ENCODE measurements at places on chromosomes 3 and 15. TPM values are rescaled to one million over a fixed set of nuclear protein-coding genes. Genes with fewer than 3 reads are reported as not detected.

Gene C3orf52
- total RNA-seq, result 3.4 TPM

- no peak for DNase-seq
Observed at GRCh38 chr15:33655488-33655887, 312.8 kb upstream of the CHRM5 start.

- DNase-seq, result no peak
Observed at GRCh38 chr15:73915082-73915481, 11.2 kb upstream of the LOXL1 start.

Gene SNX22
- 0.42 TPM for total RNA-seq

Gene GOLGA6L7
- not detected for total RNA-seq

Gene MUC13
- total RNA-seq, result not detected

DNA sequence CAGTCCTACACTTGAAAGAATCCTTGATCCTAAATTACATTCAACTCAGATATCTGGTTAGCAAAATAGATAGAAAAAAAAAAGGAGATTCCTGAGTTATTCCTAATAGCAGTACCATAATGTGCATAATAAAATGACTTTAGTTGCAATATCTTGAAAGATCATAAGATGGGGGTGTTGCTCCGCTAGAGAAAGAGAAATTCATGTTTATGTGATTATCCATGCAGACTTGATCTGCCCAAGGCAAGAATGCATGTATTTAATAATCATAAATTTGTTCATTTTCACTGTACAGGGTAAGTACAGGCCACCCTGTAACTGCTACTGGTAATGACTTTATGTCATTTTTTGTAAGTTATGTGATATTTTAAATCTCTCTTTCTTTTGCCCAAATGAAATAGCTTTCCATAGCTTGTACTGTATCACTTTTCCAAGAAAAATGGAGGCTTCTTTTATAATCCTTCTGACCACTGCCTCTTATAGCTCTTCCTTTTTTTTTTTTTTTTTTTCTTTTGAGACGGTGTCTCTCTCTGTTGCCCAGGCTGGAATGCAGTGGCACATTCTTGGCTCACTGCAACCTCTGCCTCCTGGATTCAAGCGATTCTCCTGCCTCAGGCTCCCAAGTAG lies 84.6 kb downstream of the HCN4 start:
- no peak for DNase-seq

DNA sequence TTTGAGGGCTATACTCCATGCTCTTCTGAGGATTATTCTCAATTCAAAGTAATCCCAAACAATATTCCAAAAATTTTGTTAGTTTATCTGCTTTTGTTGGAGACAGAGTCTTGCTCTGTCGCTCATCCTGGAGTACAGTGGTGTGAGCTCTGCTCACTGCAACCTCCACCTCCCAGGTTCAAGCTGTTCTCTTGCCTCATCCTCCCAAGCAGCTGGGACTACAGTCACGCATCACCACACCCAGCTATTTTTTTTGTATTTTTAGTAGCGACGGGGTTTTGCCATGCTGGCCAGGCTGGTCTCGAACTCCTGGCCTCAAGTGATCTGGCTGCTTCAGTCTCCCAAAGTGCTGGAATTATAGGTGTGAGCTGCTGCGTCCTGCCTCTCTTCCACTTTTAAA lies 39.1 kb downstream of the MEF2A start:
- DNase-seq, result no peak

Gene TJP1
- total RNA-seq, result not detected

Gene ACP3
- not detected for total RNA-seq

DNA sequence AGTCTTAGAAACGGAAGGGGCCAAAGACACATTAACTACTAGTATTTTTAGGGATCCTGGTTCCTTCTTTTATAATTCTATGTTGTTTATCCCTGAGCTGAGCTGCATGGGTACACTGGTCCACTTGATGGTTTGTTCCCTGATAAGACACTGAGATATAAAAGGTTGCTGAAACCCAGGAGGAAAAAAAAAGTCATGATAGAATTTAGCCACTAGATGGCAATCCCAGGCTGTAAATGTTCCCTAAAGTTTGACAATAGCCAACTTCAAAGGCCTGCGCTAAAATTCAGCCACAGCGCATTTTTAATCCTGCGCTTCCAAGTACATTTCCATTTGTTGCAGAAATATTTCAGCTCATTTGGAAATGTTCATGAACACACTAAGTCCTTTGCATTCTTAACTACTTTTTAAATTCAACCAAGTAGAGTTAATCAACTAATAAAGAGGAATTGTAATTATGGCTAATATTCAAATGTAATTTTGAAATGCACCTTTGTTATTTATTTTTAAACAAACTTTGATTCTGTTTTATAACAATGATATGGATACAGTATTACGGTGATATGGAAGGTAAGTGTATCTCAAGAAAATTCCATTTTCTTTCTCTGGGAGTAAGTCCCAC lies 249.3 kb upstream of the FEZF2 start:
- DNase-seq, result no peak

DNA sequence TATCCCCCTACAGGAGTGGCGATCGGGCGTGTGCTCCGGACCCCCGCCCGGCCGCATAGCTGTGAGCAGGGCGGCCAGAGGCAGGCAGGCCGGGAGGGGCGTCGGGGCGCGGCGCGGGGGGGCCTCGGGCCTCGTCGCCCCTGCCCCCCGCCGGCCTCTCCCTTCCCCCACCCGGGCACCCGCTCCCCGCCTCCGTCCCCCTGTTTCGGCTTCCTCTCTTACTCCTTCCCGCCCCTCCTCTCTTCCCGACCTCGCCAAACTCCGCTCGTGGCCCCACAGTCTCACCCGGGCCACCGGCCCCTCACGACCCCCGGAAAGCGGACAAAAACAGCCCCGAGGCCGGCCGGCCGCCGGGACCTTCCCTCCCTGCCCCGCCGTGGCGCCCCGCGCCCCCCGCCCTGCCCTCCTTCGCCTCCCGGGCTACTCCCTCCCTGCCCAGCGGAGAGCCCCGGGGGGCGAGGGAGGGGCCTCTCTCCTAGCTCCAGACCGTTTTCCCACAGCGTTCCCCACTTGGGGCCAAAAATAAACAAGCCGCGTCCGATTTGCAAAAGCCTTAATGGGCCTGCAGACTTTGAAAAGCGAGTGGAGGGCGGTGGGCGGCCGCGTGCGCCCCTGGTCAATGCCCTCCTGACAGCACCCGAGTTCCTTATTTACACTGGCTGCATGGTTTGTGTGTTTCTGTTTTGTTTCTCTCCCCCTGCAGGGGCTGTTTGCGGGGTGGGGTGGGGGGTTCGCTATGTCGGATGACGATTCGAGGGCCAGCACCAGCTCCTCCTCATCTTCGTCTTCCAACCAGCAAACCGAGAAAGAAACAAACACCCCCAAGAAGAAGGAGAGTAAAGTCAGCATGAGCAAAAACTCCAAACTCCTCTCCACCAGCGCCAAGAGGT lies 1.0 kb downstream of the UBE2E1 start:
- DNase-seq, result peak; percentile 18

DNA sequence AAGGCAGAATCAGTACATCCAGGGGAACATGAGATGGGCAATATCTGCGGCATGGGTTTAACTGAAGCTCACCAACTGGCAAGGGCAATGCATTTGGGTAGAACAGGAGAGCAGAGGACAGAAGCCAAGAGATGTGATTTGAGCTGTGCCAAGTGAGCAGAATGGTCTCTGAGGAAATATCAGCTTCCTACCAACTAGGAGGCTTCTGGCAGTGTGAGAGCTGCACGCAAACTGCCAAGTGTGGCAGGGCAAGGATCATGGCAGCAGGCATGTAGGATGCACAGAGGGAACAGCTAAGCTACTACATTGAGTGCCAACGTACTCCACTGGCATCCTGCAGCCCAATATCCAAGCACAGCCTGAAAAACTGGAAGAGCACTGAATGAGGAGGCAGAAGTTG lies 1036.5 kb downstream of the TUSC7 start:
- DNase-seq, result no peak

DNA sequence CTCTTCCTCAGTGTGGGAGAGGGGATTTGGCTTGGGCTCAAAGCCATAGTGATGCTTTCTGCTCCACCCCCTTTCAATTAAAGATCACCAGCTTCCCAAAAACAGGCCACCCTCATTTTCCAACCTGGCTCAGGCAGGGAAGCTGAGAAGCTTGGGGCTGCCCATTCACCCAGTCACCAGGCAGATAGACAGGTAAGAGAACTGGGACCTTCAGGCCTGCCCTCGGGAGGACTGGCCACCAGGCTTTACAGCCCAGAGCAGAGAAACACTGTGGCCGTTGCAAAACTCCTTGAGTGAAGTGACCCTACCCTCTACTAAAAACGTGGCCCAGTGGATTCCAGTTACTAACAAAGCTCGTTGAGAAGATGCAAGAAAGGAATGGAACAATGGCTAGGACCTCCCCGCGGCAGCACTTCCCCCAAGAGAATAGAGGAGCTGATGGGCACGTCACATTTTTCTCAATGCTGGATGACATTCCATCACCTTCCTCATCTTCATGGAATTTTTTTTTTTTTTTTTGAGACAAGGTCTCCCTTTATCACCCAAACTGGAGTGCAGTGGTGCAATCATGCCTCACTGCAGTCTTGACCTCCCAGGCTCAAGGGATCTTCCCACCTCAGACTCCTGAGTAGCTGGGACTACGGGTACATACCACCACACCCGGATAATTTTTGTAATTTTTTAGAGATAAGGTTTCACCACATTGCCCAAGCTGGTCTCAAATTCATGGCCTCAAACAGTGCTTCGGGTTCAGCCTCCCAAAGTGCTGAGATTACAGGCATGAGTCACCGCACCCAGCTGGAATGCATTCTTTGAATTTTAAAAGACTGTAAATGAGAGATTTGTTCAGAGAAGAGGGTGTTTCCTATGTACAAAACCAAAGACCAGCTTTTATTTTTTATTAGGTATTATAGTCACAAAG lies 37.9 kb downstream of the LIPC start:
- DNase-seq, result no peak

- DNase-seq, result no peak
Observed at GRCh38 chr3:9061634-9062033, 98.4 kb upstream of the RAD18 start.

Gene TMEM45A
- 3.2 TPM for total RNA-seq

DNA sequence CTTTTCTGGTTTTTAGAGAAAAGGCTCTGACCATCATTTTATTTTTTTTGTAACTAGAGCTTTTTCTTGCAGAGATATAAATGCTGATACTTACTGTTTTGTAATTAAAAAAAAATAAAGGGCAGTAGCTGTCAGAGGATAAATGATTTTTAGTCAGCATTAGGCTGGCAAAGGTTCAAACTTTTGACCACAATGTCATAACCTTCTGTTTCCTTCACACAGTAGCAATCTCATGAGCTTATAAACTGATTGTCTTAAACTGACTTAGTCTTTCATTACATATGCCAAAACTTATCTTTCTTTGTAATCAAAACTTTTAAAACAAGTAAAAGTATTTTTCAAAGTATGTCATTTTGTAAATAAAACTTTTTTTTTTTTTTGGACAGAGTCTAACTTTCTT lies 841.9 kb downstream of the OTOL1 start:
- DNase-seq, result no peak

DNA sequence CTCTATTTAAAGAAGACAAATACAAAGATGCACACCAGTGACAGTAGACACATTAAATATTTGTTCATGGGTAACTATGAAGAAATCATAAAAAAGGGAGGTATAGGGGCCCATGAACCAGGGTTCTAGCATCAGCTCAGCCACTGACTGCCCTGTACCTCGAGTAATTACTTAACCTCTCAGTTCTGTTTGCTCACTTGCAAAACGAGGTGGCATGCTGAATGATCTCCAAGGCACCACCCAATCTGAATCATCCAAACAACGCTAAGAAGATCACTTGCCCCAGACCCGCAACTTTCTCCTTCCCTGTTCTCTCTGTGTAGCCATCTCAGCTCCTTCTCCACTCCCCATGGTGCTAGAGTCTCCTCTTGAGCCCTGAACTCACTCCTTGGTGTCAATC lies 374.7 kb downstream of the VPS13C start:
- DNase-seq, result no peak

Gene HCLS1
- total RNA-seq, result 193 TPM

- no peak for DNase-seq
Observed at GRCh38 chr3:139509631-139510030, 29.9 kb downstream of the RBP1 start.

Gene CPOX
- 54.7 TPM for total RNA-seq

Gene CLDN16
- not detected for total RNA-seq

DNA sequence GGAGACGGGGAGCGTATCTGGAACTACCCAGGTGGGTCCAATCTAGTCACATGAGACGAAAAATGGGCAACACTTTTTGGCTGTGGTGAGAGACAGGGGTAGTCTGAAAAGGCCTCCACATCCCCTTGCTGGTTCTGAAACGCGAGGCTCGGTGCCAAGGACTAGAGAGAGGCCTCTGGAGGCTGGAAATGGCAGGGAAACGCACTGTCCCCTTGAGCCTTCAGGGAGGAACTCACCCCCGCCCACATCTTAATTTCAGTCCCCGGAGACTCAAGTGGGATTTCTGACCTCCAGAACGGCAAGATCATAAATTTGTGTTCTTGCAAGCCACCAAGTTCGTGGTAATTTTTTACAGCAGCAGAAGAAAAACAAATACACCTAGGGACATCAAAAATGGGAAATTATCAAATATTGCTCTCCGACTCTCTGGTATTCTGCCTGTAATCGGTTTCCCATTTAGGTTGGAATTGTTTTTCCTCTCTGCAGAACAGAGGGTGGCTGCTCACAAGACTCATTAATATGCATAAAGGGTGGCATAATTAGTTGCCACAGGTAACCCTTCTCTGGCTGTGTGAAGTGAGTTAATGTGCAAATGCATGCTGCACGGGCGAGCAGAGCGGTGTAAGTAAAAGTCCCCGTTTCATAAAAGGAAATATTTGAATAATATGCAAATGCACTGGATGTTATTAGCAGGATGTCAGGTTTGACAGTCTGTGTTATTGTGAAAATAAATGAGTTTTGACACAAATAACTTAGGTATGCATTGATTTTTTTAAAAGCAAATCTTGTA lies 185.7 kb downstream of the ARRDC4 start:
- no peak for DNase-seq

DNA sequence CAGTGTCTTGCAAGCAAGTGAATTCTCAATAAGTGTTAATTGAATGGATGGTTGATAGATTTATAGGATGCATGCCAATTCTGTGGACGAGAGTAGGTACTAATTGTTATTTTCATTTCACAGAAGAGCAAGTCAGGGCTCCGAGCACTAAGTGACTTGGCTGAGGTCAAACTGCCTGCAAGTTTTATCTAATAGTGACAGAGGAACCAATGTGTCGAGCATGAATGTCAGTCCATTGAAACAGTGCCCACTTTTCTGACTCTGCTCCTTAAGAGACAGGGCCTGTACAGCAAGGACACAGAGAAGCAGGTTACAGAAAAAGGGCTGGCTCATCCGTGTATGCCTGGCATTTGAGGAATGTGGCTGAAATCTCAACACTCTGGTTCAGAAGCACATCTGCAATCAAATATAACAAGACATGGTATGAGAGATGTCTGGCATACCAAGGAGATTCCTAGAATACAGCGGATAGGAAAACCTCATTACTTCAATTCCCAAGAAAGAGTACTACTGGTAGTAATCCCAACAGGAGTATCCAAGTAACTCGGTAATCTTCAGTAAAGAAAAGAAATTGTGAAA lies 6.0 kb upstream of the B3GNT5 start:
- DNase-seq, result no peak

DNA sequence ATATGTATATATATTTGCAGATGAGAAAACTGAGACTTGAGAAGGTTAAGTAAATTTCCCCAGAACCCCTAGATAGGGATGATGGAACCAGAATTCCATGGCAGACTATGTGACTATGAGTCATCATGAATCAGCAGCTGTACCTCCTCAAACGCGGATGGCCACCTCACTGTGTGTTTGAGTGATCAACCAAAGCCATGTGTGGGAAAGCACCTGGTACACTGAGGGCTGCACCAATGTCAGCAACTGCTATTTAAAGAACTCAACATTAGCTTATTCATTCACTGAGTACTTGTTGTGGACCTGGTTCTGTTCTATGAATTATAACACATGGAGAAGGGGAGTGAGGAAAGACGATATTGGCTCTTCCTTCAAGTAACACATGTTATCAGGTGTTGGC lies 377.0 kb downstream of the GAP43 start:
- DNase-seq, result no peak
